ENCODE measurements at places on chromosomes 11 and 22. TPM values are rescaled to one million over a fixed set of nuclear protein-coding genes. Genes with fewer than 3 reads are reported as not detected.

- no peaks in the 10 kb centered on the region for H3K4me1 ChIP-seq
- no peaks in the 10 kb centered on the region for H3K27me3 ChIP-seq
- H3K27ac ChIP-seq = no peak overlapping the region
These were observed 272.0 kb upstream of the SESN3 start for GRCh38 chr11:95503047-95503446.

Gene FREY1
- total RNA-seq = not detected

GRCh38 chr22:20249797-20250354 is 18.2 kb downstream of the RTN4R start:
- H3K36me3 ChIP-seq = no peaks in the 10 kb centered on the region
- H3K27ac ChIP-seq = no peak overlapping the region
- DNase-seq = no peak
- no peak overlapping the region for H3K4me3 ChIP-seq
- no peaks in the 10 kb centered on the region for H3K27me3 ChIP-seq

DNA sequence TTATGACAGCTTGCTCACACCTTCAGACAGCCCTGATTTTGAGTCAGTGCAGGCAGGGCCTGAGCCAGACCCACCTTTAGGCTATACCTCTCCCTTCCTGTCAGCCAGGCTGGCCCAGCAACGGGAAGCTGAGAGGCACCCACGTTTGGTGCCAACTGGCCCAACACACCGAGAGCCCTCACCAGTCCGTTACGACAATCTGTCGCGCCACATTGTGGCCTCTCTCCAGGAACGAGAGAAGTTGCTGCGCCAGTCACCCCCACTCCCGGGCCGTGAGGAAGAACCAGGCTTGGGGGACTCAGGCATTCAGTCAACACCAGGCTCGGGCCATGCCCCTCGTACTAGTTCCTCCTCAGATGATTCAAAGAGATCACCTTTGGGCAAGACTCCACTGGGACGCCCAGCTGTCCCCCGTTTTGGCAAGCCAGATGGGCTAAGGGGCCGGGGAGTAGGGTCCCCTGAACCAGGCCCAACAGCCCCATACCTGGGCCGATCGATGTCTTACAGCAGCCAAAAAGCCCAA is 13.1 kb downstream of the MED19 start:
- no peaks in the 10 kb centered on the region for H3K4me1 ChIP-seq
- H3K27ac ChIP-seq = no peak overlapping the region
- peaks cover 55% of the 10 kb centered on the region for H3K36me3 ChIP-seq
- no peak overlapping the region for H3K4me3 ChIP-seq
- DNase-seq = no peak

- DNase-seq = no peak
- no peak overlapping the region for H3K27ac ChIP-seq
- no peak overlapping the region for H3K4me3 ChIP-seq
- H3K36me3 ChIP-seq = no peaks in the 10 kb centered on the region
- no peaks in the 10 kb centered on the region for H3K27me3 ChIP-seq
These were observed 575.8 kb upstream of the B3GAT1 start for GRCh38 chr11:134987822-134988221.

- DNase-seq = no peak
- no peak overlapping the region for H3K4me3 ChIP-seq
- H3K36me3 ChIP-seq = no peaks in the 10 kb centered on the region
- H3K4me1 ChIP-seq = no peaks in the 10 kb centered on the region
These were observed 154.5 kb upstream of the C11orf87 start for GRCh38 chr11:109267293-109268095.

GRCh38 chr11:94326947-94327346 is 22.6 kb downstream of the IZUMO1R start:
- H3K27me3 ChIP-seq = no peaks in the 10 kb centered on the region
- H3K4me1 ChIP-seq = no peaks in the 10 kb centered on the region
- DNase-seq = no peak
- no peaks in the 10 kb centered on the region for H3K36me3 ChIP-seq
- H3K4me3 ChIP-seq = no peak overlapping the region

Gene ST14
- total RNA-seq = 537 TPM

DNA sequence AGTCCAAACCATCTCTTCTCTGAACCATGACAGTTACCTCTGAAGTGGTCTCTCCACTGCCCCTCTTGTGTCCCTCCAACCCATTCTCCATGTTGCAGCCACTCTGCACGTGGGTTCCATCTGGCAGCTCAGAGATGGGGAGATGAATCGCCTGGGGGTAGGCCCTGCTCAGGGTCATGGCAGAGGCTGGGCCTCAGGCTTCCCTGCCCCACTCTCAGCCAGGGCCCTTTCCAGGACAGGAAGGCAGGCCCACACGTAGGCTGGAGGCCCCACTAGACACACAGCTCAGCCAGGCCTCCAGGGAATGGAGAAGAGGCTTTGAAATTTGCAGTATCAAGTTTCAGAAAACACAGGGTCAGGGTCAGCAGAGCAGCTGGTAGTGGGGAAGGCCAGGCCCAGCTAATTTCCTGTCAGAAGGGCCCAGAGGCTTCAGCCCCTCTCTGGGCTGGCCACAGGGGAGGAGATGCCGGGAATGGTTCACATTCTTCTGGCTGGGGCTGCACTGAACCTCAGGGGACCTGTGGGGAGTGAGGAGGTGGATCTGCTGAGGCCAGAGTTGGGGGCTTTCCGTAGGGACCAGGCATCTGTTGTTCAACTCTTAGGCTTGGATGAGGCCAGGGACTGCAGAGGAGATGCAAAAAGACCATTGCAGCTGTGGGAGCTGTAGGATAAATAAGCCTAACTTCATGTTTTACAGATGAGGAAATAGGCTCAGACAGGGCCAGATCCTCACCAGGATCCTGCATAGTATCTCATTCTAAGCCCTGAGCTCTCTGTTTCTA is 101.6 kb downstream of the SWAP70 start:
- no peak for DNase-seq
- no peaks in the 10 kb centered on the region for H3K36me3 ChIP-seq
- H3K27ac ChIP-seq = peak overlapping the region; percentile 56
- H3K4me1 ChIP-seq = no peaks in the 10 kb centered on the region

- no peaks in the 10 kb centered on the region for H3K4me1 ChIP-seq
- H3K36me3 ChIP-seq = no peaks in the 10 kb centered on the region
- no peak overlapping the region for H3K27ac ChIP-seq
These were observed 944.3 kb downstream of the BRD1 start for GRCh38 chr22:48883211-48883960.

DNA sequence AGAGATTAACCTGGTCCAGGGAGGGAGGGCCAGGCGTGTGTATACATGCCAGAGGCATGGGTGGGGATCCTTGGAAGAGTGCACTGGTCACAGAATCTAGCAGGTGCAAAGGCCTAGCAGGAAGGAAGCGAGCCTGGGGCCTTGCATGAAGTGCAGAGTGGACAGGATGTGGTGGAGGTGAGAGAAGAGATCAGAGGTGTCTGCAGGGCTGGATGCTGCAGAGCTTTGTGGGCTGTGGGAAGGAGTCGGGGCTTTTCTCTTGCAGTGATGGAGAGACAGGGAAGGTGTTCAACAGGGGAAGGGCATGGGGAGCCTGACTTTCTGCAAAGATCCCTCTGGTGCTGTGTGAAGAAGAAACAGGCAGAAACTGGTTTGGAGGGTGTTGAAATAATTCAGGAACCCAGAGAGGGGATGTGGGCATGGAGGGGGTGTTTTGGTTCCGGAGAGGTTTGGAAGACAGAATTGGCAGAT is 2.5 kb upstream of the TPST2 start:
- H3K27me3 ChIP-seq = no peaks in the 10 kb centered on the region
- H3K4me1 ChIP-seq = no peaks in the 10 kb centered on the region
- peak; percentile 45 for DNase-seq
- no peak overlapping the region for H3K4me3 ChIP-seq
- H3K36me3 ChIP-seq = no peaks in the 10 kb centered on the region
- H3K27ac ChIP-seq = no peak overlapping the region

GRCh38 chr22:19921544-19922081 is 20.0 kb upstream of the COMT start:
- no peak for DNase-seq
- H3K27ac ChIP-seq = no peak overlapping the region
- no peaks in the 10 kb centered on the region for H3K27me3 ChIP-seq
- no peaks in the 10 kb centered on the region for H3K36me3 ChIP-seq
- no peaks in the 10 kb centered on the region for H3K4me1 ChIP-seq

DNA sequence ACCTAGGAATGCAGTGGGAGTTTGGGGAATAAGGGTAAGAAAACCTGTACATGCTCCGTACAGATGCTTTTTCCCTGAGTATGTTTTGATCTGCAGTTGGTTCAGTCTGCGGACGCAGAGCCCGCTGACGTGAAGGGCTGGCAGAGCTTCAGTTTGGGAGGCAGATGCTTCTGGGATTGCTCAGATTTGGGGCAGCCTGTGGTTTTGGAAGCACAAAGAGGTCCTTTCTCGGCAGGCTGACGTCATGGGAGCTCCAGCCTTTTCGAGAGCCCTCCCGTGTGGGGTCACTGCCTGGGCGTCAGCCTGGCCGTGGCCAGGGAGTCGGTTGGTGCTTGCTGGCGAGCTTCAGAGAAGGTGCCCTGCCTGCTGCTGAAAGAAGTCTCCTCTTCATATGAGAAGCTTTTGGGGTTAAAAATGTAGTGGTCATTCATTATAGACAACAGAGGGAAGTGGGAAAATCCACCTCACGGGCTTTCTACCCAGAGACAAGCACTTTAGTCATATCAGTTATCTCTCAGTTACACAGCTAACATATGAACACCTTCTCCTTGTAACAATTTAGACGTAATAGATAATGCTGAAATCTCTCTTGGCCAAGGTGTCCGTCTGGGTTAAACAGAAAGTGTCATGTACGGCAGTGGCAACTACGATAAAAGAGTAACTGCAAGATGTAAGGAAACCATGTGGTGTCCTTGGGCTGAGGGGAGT is 26.8 kb downstream of the TPCN2 start:
- no peaks in the 10 kb centered on the region for H3K36me3 ChIP-seq
- no peaks in the 10 kb centered on the region for H3K27me3 ChIP-seq
- H3K27ac ChIP-seq = no peak overlapping the region
- H3K4me1 ChIP-seq = no peaks in the 10 kb centered on the region

Gene ANO3
- total RNA-seq = 0.12 TPM

Gene SLC25A45
- total RNA-seq = 4.4 TPM

GRCh38 chr22:43289976-43290721 is 53.0 kb downstream of the SCUBE1 start:
- H3K4me3 ChIP-seq = no peak overlapping the region
- H3K27me3 ChIP-seq = no peaks in the 10 kb centered on the region
- no peak for DNase-seq
- H3K36me3 ChIP-seq = no peaks in the 10 kb centered on the region
- no peaks in the 10 kb centered on the region for H3K4me1 ChIP-seq

Gene CCDC85B
- 16.3 TPM for total RNA-seq

DNA sequence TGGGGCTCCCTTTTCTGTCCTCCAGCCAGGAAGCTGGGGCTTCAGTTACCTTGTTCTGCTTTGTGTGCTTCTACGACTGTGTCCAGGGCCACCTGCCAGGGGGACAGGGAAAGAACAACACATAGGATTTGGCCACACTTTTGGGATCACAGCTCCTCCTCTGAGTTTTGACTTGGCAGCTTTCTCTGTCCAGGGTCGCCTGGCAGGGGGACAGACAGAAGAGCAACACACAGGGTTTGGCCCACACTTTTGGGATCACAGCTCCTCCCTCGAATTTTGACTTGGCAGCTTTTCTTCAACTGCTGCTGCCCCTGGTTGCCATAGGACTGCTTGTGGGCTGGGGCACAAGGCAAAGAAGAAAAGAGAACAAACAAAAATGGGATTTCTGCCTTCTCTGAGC is 19.1 kb downstream of the INCENP start:
- H3K4me3 ChIP-seq = no peak overlapping the region
- no peaks in the 10 kb centered on the region for H3K4me1 ChIP-seq
- DNase-seq = no peak
- H3K27ac ChIP-seq = no peak overlapping the region

DNA sequence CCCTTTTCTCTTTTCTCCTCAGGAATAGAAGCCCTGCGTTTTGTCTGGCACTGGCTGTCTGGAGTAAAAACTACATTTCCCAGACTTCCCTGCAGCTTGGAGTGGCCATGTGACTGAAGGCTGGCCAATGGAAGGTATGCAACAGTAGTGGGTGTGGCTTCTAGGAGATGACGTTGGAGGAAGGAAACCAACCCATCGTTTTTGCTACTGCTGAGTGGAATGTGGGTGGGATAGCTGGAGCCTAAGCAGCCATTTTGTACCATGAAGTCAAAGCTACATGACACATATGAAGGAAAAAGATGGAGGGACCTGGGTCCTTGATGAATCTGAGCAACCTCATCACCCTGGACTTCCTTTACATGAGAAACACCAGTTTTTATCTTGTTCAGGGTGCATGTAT is 19.6 kb downstream of the FGF3 start:
- H3K4me1 ChIP-seq = no peaks in the 10 kb centered on the region
- no peak overlapping the region for H3K27ac ChIP-seq
- H3K4me3 ChIP-seq = no peak overlapping the region
- H3K36me3 ChIP-seq = no peaks in the 10 kb centered on the region
- peak; percentile 23 for DNase-seq

All from colonic mucosa (tissue), 4 donors.